ENCODE measurements at places on chromosomes 1 and 21.

DNA sequence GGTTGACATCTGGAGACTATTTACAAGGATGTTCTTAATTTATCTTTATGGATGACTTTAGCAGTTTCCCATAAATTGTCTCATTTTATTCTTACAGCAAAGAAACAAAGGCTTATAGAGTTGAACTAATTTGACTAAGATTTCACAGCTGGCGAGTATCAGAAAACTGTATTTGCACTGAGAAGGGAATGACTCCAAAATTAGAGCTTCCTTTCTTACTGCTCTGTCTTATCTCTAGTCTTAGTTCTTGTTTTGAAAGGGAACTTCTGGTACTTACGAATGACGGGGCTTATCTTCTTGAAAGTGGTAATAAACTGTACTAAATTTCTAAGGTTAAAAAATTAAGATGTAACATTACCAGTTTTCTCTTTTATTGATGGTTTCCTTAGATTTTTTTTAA is 13.6 kb downstream of the CNST start:
- no peak for DNase-seq

GRCh38 chr1:44294588-44295007 is 60.5 kb downstream of the ERI3 start:
- no peak for DNase-seq

DNA sequence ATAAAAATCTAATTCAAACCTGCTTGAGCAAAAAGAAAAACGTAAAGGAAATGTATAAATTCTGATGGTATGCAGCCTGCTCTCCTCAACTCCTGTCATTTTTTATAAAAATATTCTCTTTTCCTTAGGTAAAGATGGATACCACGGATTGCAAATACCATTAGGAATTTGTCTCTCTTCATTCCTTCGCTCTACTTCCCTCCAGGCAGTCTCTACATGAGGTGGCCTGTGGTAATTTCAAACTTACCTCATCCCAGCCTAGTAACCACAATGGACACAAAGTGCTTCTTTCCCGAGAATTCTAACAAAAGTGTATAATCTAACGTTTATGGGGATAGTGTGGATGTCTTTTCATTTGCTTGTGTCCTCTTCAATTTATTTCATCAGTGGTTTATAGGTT is 239.5 kb upstream of the LRRC7 start:
- no peak for DNase-seq

- DNase-seq, result no peak
Measured at GRCh38 chr1:212149566-212149965, 114.0 kb downstream of the DTL start.

DNA sequence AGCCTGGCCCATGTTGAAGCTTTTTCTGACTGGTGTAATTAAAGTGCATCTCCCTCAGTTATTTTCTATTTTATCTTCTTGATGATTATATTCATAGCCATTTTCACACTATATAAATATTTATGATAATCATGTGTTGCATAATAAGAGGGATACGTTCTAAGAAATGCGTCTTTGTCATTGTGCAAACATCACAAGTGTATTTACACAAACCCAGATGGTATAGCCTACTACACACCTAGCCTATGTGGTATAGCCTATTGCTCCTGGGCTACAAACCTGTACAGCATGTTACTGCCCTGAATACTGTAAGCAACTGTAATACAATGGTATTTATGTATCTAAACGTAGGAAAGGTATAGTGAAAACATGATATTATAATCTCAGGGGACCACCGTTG is 88.1 kb downstream of the BACH1 start:
- DNase-seq, result no peak

- no peak for DNase-seq
Measured at GRCh38 chr1:174764191-174764590, 235.6 kb upstream of the CACYBP start.

DNA sequence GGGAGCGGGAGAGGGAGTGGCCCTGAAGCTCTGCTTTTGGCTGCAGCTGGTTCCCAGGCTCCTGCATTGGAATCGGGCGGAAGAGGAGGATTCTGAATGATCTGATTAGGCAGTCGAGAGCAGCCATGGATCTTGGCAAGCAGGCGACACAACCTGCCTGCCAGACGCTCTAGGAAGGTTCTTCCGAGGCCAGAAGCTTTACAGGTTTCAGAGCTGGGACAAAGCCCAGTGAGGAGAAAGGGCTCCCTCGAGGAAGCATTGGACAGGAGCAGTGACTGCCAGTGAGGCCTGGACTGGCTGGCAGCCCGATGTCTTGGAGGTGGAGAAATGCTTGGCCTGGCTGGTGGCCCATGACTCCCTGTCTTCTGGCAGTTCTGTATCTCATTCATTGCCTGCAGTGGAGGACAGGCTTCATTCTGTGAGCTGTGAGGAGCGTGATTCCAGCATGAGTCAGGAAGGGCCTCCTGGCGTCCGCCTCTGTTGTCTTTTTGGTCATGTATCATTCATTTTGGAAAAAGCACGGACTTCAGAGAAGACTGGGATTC is 132.7 kb upstream of the IPO9 start:
- DNase-seq, result no peak

GRCh38 chr1:9875636-9876000 is 34.5 kb downstream of the CTNNBIP1 start:
- no peak for DNase-seq

GRCh38 chr1:9350013-9350908 is 57.6 kb downstream of the SPSB1 start:
- DNase-seq, result no peak

DNA sequence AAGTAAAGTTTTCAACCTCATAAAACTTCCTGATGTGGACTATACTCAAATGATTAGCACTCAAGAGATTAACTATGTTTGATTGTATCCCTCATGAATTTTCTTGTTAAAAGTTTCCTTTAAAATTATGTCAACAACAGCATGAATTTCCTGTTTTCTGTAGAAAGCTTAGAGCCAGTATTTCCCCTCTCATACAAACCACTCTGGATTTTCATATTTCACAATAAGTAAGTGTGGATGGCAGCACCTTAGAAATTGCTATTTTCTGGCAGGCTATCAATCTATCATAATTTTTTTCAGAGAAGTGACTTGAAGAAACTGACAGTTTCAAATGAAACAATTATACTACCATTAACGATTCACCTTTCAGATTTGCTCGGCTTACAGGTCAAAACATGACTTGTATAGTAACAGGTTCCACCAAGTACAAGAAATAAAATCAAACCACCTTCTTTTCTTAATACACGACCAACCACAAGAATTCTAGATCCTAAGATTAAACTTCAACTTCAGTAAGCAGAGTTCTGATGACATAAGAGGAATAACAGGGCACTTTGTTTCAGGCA is 20.8 kb downstream of the ELK4 start:
- DNase-seq, result no peak

DNA sequence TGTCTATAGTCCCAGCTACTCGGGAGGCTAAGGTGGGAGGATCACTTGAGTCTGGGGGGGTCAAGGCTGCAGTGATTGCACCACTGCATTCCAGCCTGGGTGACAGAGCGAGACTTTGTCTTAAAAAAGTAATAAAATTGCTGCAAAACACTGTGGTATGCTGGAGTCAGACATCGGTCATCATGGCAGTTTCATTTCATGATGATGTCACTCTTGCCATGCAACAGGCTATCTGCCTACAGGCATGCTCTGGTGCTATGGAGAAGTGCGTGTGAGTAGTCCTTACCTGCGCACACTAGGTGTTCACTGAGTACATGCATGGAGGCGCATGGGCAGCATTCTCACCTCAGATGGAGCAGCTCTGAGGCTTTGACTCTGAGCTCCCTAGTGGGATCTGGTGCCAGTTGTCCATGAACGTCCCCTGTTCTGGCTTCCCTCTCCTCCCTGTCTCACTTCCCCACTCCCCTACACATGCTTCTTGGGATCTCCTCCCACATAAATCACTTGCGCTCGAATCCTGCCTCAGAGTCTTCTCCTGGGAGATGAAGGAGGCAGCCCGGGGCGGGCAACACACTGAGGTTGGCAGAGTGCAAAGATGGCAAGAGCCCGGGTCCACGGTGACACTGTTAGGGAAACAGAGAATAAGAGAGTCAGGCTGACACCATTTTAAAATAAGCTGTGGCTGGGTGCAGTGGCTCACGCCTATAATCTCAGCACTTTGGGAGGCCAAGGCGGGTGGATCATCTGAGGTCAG is 10.4 kb upstream of the CELA3B start:
- no peak for DNase-seq

DNA sequence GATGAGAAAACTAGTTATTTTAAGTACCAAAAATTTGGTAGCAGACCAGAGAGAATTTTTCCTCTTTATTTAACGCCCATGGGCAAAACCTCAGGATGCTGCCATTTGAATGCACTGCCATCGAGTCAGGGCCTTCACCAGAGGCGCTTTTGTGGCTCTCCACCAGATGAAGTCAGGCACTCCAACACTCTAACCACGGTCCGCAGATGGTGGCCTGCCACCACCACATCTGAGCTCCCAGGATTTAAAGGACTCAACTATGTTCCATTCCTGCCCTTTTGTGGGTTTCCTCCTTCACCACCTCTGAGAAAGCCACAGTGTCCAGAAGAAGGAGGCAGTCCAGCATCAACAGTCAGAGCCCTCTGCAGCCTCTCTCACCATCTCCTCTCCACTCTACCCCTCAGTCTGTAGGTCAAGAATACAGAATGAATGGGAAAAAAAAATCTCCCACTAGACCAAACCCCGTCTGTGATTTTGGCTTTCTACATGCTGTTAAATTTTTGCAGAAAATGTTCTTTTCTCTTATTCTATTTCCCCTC is 647.4 kb downstream of the USP25 start:
- DNase-seq, result no peak

Measured in stimulated activated CD8-positive, alpha-beta memory T cell treated with anti-CD3 and anti-CD28 coated beads, Interleukin-7, amount 100 ng/mL, for 1 hour (primary cell).